ENCODE measurements at places on chromosomes 16 and 17.
A peak's percentile ranks its signal among the peaks of the same experiment; 100 is the strongest.

DNA sequence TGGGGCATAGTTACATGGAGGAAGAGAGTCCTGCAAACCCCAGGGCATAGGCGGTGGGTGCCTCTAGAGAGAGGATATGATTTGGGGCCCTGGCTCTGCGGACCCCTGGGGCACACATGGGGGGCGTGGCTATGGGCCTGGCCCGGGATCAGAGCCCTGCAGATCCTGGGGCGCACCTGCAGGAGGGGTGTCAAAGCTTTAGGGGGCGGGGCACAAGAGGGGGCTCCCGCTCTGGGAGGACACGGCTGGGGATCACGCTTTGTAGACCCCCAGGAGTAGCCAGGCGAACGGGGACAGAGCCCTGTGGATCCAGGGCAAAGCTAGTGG lies 497 bp downstream of the BCL7C start:
- no peak for DNase-seq

DNA sequence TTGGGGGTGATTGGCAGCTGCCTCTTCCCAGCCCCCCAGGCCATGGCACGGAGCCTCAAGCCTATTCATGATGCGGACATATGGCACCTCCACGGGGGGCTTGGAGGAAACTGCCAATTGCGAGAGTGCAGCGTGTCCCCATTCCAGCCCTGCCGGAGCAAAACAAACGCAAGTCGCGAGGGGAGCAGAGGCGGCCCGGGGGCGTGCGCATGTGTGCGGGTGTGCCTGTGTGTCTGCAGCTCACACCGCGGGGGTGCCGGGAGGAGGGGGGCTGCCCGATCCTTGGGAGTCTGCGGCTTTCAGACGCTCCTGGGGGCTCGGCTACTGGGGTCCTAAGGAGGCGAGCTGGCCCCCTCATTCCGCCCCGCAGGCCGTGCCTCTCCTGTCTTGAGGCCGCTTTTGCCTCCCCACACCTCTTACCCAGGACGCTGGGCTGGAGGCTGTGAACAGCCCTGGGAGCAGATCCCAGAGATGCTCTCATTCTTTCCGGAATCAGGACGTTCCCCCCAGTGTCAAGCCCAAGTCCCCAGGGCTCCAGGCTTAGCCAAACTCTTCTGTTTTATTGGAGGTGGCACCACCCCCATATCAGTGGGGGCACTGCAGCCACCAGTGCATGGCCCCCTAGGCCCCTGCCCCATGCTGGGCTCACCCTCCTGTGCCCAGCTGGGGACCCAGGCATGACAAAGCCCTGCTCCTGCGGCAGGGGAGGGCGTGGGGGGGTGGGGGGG lies 29.1 kb downstream of the ENDOV start:
- DNase-seq, result no peak

DNA sequence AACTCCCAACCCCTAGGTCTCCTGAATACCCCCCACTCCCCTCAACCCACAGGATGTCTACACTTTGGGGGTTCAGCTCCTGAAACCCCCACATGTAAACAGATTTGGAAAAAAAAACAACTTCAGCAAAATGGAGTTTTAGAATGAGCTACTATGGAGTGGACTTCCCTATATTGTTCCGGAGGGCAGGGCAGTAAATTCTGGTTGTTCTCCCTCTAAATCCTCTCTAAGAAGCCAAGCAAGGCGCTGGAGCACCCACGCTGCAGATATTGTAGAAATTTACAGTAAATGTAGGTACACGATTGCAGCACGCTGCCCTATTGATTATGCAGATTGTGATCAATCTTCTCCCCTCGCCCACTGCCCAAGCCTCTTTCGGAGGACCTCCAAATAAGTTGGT lies 8.5 kb upstream of the ZFHX3 start:
- DNase-seq, result no peak

DNA sequence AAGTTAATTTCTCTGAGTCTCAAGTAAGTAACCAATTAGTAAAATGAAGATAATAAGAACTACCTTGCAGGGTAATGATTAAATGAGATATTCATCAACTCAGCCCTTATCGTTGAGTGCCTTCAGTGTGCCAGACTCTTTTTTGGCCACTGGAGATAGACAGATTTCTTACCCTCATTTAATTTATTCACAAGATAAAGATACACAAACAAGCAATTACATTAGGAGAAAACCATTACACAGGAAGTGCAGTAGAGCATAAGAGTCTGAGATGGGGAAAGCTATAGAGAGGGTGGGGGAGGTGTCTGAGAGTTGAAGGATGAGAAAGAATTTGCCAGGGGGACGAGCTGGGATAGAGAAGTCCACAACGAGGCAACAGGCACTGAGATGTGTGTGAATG lies 72.5 kb upstream of the BCAR1 start:
- no peak for DNase-seq

- no peak for DNase-seq
Measured at GRCh38 chr16:15915555-15916081, 27.2 kb upstream of the CEP20 start.

GRCh38 chr16:67088551-67088950 lies 21.2 kb upstream of the PHAF1 start:
- no peak for DNase-seq

GRCh38 chr16:1184156-1184868 lies 31.4 kb downstream of the CACNA1H start:
- no peak for DNase-seq

GRCh38 chr16:15605839-15606517 lies 37.0 kb downstream of the MARF1 start:
- DNase-seq, result no peak

DNA sequence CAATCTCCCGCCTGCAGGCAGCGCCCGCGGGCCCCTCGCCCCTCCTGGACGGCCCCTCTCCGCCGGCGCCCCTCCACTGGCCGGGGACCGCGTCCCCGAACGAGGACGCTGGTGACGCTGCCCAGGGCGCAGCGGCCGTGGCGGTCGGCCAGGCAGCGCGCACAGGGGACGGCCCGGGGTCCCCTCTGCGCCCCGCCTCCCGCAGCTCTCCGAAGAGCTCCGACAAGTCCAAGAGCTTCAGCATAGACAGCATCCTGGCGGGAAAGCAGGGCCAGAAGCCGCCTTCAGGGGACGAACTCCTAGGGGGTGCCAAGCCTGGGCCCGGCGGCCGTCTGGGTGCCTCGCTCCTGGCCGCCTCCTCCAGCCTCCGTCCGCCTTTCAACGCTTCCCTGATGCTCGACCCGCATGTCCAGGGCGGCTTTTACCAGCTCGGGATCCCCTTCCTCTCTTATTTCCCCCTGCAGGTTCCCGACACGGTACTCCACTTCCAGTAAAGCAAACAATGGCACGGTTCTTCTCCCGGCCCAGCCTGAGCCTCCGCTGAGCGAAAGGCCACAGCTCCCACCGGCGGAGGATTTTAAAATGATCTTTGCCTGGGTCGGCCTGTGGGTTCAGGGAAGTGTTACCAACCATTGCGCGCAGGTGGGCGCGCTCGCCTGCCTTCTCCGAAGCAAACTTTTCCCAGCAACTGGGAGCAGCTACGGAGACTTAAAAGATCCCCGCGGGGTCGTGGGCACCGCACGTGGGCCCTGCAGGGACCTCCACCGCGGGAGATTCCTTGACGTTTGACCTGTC lies 1.1 kb downstream of the FOXL1 start:
- DNase-seq, result no peak

- peak; percentile 41 for DNase-seq
Measured at GRCh38 chr16:79253100-79253631, 347.4 kb downstream of the MAF start.

DNA sequence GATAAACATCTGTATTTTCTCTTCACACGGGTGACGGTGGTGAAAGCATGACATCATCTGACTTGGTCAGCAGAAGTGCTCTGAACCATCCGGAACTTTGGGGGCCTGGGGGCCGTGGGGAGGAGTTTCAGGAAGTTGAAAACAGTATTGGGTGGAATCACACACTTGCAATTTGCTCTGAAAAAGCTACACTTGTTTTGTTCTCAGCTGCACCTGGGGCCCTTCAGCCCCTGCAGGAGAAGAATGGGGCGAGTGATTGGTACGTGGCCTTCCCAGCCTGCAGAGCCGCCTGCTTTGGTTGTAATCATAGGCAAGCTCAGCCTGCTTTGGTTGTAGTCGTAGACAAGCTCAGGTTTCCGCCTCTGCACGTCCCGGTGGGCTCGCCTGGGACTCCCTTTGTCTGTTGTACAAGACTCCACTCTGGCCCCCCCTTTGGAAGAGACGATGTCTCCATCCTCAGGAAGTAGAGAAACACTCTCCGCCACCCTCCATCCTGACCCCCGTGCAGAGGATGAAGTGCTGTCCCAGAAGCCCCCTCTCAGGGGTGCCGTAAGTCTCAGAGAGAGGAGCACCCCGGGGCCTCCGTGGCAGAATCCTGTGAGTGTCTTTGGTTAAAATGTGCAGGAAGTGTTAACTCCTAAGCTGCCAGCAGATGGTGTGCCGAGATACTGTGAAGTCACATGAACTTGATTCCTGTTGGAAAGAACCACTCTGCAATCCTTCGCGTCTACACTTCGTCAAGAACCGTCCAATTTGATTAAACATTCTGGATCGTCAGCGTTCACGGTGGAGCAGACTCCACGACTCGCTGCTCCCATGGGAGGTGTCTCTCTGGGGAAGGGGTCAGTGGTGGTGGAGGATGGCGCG lies 5.4 kb downstream of the BANP start:
- no peak for DNase-seq

DNA sequence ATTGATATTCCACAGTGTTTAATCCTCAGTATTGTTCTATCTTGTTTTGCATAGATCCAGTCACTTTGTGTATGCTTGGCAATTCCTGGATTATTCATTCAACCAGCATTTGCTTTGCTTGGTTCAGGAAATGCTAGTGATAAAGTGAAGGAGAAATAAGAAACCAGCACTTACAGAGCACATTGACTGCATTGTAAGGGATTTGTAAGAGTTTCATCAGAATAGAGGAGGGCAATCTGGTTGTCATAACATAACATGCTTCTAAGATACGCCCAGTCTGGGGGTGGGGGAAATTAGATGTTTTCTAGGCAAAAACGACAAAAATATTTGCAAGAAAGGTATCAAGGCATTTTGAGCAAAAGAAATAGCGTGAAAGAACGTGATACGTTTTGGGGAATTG lies 40.4 kb downstream of the TNRC6A start:
- DNase-seq, result no peak

GRCh38 chr17:63405741-63406261 lies 40.3 kb downstream of the CYB561 start:
- DNase-seq, result no peak

DNA sequence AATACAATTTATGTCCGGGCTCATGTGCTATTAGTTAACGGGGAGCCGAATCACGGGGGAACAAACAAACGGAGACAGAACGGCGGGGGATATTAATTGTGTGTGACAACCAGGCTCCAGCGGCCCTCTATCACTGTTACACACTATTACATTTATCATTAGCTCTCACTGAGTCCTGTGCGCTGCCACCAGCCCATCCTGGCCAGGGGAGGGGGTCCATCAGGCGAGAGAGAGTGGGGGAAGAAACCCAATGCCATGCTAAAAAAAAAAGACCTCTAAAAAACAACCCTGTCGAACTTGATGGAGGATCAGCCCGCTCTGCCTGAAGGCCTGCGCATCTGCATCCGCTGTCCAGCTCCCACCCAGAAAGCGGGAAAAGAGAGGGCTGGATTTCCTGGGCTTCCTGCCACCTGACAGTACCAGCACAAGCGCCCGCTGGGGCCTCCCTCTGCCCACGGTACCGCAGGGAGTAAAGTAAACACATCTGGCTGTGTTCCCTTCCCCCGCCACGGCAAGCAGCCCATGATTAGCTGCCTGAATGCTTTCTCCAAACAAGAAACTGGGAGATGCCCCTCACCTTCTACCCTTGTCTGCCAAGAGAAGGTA lies 41.7 kb downstream of the PIPOX start:
- DNase-seq, result no peak

DNA sequence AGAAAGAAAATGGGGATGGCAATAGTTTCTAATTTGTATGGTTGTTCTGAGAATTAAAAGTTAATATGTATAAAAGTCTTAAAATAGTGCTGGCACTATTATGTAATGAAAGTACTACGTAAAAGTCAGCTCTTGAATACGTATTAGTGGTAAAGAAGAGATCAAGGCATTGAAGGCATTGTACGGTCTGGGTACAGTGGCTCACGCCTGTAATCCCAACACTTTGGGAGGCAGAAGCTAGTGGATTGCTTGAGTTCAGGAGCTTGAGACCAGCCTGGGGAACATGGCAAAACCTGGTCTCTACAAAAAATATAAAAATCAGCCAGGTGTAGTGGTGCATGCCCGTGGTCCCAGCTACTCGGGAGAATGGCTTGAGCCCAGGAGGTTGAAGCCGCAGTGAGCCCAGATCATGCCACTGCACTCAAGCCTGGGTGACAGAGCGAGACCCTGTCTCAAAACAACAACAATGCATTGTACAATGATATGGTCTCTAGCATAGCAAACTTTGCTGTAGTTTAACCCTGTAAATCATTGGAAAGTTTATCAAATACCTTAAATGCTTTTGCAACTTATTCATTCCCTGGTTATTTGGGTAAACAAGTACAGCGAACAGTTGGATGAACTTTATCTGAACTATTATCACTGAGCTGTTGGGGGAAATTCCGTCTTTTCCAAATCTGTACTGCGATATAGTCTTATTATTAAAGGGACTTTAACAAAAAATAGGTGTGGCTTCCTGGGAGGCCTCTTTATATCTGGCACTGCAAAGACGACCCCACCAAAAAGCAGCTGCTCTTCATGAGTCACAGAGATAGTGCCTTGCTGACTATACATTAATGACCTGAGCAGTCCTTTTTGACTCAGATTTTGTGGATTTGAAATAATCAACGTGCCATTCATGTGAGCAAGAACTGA lies 73.6 kb downstream of the GPRC5B start:
- DNase-seq, result no peak

DNA sequence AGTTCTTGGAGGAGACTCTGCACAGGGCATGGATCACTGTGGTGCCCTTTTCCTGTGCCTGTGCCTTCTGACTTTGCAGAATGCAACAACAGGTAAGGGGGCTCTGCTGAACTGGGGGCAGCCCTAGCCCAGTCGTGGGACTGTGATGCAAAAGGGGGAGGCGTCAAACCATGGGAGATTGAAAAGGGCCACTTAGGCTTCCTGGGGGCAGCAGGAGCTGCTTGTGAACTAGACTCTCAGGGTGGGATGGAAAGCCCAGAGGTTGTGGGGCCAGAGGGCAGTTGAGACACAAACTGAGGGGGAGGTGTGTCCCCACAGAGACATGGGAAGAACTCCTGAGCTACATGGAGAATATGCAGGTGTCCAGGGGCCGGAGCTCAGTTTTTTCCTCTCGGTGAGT lies 19.6 kb downstream of the ADGRG5 start:
- DNase-seq, result no peak

DNA sequence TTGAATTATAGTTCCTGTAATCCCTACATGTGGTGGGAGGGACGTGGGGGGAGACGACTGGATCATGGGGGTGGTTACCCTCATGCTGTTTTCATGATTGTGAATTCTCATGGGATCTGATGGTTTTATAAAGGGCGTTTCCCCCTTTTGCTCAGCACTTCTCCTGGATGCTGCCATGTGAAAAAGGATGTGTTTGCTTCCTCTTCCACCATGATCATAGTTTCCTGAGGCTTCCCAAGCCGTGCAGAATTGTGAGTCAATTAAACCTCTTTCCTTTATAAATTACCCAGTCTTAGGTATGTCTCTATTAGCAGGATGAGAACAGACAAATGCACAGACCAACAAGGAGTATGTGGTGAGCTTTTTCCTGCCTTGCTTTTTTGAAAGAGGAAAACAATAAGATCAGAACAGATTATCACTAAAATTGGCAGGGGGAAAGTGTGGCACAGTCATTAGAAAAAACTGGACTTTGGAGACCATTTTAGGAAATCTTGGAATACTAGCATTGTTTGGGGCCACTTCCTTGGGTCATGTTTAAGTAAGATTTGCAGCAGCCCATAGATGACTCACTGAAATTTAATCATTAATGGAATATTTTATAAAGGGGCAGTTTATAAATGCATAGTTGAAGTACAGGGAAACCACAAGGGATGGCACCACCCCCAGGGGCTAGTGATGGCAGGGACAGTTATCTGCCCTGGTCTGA lies 352.8 kb downstream of the CDH13 start:
- no peak for DNase-seq

- DNase-seq, result no peak
Measured at GRCh38 chr17:44747566-44747965, 11.2 kb upstream of the ADAM11 start.
